Activated T-cell treated with anti-CD3 and anti-CD28 coated beads for 4 hours (primary cell): ENCODE measurements at places on chromosomes 6 and 20.

DNA sequence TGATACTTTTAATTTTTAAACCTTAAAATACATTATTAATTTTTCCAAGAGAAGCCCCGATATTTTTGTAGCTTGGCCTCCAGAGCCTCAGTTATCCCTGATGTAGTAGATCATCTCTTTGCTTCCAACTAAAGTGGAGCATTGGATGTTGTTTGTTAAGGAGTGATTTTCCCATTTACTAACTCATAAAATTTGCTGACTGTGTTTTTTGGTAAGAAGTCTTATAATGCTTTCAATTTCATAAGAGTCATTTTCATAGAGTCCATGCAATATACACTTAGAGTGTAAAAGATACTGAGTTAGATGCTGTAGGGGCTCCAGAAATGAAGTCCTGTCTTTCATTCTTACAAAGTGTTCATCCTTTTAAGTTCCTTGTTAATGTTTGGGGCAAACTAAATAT is 46.8 kb downstream of the CDKAL1 start:
- DNase-seq: no peak

- DNase-seq: no peak
Observed at GRCh38 chr20:54140927-54141566, 32.7 kb downstream of the CYP24A1 start.

DNA sequence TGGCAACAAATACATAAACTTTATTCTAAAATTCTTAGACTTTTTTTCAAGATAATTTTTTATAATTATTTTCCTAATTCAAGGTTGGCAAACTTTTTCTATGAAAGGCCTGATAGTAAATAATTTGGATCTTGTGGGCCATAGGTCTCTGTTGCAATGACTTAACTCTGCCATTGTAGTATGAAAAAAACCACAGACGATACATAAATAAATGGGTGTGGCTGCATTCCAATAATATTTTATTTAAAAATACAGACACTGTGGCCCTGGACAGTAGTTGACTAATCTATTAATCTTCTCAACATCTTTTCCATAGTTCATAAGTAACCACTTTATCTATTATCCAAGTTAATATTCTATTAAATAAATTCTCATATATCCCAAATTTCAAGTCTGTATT is 281.1 kb downstream of the SYNE1 start:
- DNase-seq: no peak

GRCh38 chr6:51675922-51676275 is 411.5 kb downstream of the PKHD1 start:
- no peak for DNase-seq

DNA sequence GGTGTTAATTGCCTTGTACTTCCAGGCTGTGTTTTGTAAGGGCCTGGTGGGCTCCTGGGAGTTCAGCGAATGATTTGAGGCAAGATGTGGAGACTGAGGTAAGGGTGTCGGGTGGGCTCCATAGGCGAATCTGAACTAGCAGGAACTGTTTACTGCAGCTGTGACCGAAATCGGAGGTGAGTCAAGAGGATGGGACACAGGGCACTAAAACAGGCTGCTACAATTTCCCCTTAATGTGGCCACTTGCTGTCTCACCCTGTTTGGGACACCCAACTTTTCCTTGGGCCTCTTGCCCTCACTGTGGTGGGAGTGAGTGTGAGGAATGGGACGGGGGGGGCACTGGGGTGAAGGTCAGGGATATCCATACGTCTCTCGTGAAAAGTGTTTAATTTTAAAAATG is 53.9 kb upstream of the MCUR1 start:
- DNase-seq: no peak

DNA sequence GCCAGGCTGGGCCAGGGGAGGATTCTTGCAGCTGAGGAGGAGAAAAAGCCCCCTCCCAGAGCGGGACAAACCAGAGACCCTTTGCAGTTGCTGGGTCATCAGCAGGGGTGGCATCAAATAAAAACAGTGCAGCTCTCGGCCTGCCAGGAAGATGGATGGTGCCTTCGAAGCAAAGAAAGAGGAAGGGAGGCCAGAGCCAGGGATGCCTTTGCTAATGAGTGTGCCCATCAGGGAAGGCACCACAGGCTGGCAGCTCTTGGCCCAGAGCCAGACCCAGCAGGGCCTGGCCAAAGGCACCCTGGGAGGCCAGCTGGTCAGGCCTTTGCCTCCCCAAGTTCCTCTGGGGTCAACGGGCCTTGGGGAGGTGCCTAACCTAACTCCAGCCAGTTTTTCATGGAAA is 26.3 kb upstream of the ZNF318 start:
- no peak for DNase-seq

DNA sequence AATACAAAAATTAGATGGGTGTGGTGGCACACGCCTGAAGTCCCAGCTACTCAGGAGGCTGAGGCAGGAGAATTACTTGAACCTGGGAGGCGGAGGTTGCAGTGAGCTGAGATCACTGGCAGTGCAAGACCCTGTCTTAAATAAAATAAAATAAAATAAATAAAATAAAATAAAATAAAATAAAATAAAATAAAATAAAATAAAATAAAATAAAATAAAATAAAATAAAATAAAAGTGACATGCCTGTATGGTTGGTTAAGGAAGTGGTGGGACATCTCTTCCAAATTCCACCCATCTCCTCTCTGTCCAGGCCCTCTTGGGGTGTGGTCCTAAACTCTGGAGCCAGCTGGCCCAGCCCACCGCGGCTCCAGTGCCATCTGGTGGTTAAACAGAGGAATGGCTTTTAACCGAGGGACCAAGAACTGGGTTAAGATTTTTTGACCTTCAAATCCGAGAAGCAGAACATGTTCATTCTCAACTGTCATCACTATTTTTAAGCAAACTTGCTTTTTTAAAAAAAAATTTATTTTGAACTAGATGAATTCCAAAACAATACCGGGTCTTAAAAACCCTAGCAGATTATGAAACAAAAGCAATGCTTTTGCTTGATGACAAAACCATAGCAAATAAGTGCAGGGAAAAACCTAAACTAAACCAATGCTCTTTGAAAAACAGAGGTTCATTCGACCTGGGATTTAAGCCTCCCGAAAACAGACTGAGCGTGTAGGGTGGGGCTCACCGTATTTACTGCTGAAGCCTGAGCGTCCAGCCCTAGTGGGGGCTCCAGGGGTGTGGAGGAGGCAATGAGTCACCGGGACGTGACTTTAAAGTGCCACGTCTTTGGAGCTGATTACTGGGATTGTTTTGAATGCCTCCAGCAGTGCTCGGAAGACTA is 68.8 kb downstream of the CDC5L start:
- DNase-seq: no peak

DNA sequence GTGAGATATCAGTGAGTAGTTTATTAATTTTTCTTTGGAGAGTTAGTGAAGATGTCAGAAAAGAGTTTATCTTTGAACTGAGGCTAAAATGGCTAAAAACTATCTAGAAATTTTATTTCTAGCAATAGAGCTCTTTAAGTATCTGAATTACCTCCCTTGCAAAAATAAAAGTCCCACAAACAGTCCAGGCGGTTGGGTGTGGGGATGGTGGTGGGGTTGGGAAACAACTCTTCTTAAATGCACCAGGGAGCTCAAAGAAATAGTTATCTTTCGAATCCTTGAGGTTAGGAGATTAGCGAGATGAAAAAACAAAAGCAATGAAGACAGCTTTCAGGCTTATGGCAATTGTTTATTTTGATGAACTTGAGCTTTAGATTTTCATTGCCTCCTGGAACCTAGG is 1299.1 kb upstream of the ADGRB3 start:
- no peak for DNase-seq

DNA sequence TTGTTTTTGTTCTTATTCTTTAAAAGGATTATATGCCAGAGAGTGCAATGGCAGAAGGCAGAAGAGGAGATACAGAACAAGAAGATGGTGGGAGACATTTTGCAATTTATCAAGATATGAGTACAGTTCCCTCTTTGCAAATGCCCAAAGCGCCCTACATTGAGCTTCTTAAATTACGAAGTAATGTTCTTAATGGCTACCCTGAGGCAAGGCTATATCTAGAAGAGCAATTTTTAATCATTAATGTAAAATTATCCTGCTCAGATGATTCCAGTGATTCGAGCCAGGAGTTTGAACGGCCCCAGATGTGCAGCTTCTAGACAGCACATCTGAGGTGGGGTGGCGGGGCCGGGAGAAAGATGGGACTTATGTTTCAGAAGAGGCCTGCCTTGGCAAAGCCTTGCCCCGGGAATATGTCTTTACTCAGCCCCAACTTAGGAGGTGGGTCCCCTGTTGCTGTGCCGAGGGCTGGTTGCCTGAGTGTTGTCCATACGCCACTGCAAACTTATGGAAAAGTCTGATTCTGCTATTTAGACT is 84.9 kb upstream of the MLN start:
- no peak for DNase-seq

- no peak for DNase-seq
Observed at GRCh38 chr6:138492113-138492512, 7.2 kb downstream of the NHSL1 start.

DNA sequence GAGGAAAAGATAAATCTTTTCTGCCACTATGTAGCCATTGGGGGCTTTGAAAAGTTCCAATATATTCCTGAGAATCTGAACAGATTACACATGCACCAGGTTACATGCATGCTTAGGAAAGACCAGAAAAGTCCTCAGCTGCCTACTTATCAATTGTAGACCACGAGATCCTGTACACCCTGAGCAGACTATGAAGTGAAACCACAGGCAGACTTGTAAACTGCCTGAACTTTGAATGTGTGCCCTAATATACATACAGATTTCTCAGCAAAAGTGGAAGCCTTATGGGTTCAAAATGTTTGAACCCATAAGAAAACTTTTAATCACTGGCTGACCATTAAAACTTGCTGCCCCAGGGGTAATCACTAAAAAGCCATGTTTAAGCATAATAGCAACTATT is 273.5 kb upstream of the RUNX2 start:
- DNase-seq: no peak

DNA sequence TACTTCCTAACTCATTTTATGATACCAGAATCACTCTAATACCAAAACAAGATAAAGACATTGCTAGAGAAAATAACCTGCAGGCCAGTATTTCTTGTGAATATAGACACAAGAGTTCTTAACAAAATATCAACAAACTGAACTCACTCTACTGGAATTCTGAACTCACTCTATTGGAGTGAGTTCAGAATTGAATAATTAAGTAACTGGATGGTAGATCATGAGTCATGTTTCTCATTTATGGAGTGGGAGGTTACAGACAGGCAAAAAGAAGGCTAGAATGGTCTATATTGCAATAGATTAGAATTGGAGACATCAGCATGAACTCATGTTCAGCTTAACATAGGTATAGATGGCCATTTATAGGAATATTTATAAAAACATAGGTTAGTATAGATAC is 26.6 kb upstream of the C6orf58 start:
- DNase-seq: no peak

- no peak for DNase-seq
Observed at GRCh38 chr20:32764005-32764960, 2.1 kb downstream of the DNMT3B start.

DNA sequence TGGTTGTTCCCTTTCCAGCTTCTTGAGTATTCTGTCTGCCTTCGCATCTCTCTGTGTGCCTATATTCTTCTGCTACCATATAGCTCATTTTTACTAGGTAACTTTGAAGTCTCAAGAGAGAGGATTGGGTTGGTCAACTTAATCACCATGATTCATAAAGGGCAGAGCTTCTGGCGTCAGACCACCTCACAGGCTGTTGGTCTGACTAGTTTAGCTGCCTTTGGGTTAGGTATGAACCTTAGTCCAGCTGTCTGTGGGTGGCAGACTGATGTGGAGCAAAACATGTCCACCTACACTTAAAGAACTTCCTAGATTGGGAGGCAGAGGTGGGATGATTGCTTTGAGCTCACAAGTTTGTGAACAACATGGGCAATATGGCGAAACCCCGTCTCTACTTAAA is 192.2 kb upstream of the SGK1 start:
- DNase-seq: no peak

GRCh38 chr6:168347615-168348014 is 28.0 kb upstream of the DACT2 start:
- no peak for DNase-seq

DNA sequence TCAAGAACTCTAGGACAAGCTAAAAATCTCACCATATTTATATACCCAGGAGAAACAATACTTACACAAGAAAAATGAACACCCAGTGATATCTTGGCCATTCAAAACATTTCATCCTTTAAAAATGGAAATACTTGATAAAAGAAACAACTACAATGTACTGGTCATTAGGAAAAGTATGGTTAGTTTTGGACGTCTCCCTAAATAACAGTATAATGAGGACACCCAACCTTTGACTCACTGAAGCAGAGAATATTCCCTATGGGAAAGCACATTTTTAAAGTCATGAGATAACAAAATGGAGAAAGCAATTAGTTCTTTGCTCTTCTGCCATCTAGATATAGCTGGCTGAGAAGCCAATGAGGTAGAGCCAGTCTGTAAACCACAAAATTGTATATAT is 164.4 kb downstream of the TBX18 start:
- DNase-seq: no peak

DNA sequence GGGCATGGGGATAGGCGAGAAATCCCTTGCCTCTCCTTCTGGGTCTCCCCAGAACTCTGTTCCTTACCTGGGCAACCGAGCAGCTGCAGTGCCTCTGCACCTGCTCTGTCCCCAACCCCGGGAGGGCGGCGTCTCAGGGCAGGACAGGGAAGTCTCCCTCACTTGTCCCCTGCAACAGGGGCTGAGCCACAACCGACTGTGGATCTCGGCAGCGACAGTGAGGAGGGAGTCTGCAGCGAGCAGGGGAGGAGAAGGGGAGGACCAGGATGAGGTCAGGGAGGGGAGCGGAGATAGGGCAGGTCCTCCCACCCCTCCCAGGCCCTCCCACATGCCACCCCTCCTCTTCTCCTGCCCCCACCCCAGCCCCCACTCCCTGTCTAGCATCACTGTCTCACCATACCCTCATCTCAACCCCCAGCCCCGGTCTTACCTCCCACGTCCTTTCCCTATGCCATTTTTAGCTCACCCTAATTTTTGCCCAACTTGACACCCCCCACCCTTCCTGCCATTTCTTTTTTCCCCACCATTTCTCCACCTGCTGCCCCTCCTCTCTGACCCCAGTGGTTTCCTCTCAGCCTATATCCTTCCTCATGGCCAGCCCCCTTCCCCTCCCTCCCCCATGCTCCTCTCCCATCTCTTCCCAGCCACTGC is at the start of gene TNXB:
Gene TNXB (minus strand): TSS at position 225 of the 651 bp plus-strand sequence. CDS start 11,140 bp downstream, outside the sequence.
- no peak for DNase-seq

DNA sequence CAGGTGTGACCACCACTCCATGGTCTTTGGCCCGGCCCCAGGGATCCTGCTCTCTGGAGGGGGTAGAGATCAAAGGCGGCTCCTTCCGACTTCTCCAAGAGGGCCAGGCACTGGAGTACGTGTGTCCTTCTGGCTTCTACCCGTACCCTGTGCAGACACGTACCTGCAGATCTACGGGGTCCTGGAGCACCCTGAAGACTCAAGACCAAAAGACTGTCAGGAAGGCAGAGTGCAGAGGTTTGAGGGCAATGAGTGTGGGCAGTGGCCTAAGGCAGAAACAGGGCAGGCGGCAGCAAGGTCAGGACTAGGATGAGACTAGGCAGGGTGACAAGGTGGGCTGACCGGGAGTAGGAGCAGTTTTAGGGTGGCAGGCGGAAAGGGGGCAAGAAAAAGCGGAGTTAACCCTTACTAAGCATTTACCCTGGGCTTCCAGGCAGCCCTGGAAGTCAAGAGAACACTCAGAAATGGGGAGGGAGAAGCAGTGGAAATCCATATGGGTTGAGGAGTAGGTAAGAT is 533 bp downstream of the CFB start:
- no peak for DNase-seq
